NCI-H187 (cell line): ENCODE measurements at places on chromosomes 5 and 9.

- DNase-seq: no peak
These were observed 484.0 kb downstream of the ZNF608 start for GRCh38 chr5:124262470-124262869.

- no peak for DNase-seq
These were observed 126.0 kb upstream of the TMEM161B start for GRCh38 chr5:88394536-88395175.

DNA sequence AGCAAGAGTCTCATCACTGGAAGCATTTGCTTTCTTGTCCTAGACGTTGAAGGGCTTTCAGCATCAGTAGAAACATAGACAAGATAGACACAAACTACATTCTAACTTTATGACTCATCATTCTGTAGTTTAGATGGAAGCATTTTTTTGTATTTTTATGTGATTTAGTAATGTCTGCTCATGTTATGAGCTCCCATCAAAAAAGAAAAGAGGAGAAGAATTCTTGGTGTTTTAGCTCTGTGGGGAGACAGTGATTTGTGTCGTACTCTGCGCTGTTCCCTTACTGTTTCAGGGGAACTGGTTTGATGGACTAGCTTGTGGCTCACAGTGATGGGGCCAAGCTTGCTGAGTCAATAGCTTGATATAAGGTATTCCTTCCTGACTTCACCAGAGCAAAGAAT is 159.2 kb upstream of the WWC1 start:
- no peak for DNase-seq

DNA sequence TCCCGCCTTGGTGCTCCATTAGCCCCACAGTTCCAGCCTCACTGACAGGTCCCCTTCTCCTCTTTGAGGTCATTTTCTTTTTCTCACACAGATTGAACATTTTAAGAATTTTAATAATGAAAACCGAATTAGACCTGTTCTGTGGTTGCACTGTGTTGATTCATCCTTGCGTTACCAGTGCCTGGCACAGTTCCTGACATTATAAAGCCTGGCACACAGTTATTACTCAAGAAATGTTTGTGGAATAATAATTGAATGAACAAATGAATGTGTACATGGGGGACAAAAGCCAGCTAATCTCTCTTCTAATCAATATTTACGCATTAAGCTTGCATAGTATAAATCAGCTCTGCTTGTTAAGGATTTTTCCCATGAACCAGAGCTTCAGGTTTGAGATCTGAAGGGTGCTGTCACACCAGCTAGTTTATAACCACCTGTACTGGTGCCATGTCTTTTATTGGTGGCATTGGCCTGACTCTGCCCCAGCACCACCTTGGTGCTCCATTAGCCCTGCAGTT is 80.0 kb downstream of the SV2C start:
- no peak for DNase-seq

DNA sequence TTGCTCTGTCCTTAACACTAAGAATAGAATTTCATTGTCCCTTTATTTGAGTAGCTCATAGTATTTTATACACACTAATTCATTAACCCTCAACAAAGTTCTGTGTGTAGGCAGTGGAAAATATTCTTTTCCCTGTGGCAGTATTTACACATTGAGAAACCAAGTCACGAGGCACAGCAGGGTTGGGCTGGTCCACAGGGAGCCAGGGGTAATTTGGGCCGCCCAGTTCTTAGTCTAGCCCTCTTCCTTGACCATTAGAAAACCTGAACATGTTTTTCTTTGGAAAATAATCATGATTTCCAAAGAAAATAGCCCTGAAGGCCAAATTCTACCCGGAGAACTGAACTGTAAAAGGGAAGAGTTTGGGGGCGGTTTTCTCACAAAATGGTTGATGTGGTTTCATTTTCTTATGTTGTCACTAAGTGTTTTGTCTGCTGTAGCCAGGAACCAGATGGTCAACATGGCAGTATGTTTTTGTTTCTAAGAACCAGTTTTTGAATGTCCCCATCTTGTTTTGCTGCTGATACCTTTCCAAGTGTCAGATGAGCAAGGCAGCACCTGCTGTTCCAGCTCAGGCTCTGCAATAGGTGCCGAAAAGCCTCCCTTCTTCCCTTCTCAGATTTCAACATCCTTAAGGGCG is 29.6 kb downstream of the ARHGEF28 start:
- no peak for DNase-seq

GRCh38 chr9:72292874-72293607 is 72.0 kb downstream of the ZFAND5 start:
- peak; percentile 62 for DNase-seq

DNA sequence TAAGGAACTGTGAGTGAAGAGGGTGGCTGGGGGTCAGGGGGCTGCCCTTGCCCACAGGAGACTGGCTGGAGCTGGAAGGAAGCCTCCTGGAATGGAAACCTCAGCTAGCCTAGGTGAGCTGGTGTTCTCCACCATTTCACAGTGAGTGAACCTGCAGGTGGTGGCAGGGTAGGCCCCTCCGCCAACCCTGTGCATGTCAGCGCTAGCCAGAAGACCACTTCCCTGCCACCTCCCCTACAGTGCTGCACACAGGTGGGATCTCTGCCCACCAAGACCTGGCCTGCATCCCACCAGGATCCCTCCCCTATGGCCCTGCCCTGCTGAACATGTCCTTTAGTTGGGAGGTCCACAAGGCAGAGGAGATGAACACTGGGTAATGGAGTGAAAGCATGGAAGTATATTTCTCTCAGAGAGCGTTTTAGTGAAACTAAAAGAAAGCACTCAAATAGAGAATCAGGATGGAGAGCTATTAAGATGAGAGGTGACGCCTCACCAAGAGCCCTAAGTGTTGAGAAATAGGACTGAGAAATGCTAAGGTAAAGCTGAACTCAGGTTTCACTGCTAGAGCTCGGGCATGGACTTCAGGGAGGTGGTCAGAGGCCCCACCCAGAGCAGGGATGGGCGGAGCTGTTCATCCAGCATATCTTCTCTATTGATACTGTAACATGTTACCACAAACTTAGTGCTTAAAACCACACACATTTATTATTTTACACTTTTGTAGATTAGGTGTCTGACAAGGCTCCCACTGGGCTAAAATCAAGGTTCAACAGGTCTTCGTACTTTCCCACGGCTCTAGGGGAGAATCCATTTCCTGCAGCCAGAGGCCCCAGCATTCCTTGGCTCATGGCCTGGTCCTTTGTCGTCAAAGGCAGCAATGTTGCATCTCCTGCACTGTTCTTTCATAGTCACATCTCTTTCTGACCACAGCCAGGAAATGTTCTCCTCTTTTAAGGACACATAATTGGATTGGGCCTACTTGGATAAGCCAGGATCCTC is 83.2 kb downstream of the DIRAS2 start:
- DNase-seq: no peak

- no peak for DNase-seq
These were observed 52.3 kb upstream of the RPL26L1 start for GRCh38 chr5:172906888-172907287.

DNA sequence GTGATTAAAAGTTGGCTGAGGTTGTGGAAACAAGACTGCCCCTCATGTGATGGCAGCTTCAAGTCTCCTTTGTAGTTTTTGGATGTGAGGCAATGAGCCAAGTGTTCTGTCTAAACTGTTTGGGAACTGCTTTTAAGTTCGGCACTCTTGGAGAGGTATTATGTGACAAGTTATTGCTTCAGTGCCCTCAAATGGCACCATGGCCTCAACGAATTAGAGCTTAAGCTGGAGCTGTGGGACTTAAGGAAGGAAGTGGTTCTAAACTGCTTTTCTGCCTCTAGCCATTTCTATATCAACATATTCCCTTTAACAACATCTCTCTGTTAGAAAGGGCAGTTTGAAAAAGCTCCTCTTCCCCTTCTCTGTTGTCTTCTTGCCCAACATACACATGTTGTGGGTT is 227.7 kb downstream of the RFK start:
- DNase-seq: no peak

DNA sequence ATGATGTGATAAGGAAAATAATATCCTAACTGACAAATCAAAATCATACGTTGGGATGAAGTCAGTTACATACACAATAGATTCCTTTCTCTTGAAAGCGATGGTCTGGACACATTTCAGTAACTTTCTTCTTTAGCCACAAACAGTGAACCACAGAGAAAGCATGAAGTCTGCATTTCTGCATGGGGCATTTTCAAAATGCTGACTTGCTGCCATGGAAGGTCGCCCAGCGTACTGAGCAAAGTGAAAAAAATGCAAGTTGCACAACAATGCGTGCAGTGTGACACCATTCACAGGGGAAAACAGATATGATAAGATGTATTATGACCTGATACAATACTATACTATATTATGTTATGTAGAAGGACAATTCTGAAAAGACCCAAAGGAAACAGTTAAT is 146.3 kb downstream of the SNX18 start:
- DNase-seq: no peak

DNA sequence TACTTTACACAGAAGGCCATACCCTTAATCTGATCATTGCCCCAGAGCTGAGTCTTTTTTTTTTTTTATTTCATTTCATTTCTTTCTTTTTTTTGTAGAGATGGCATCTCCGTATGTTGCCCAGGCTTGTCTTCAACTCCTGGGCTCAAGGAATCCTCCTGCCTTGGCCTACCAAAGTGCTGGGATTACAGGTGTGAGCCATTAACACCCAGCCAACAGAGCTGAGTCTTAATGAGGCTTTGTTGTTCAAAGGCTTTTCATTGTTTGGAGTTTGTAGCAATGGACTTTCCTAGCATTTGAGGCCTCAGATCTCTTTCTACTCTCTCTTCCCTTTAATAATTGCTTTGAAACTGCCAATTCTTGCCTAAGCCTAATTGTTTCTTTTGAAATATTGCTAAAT is 176.5 kb upstream of the FBN2 start:
- no peak for DNase-seq

- no peak for DNase-seq
These were observed 2222.7 kb upstream of the WWC1 start for GRCh38 chr5:166068547-166069335.

GRCh38 chr9:123319541-123320339 is 36.3 kb upstream of the CRB2 start:
- no peak for DNase-seq

GRCh38 chr5:61887271-61887670 is 418.7 kb upstream of the KIF2A start:
- DNase-seq: no peak

GRCh38 chr5:78353520-78353919 is 6.9 kb upstream of the SCAMP1 start:
- no peak for DNase-seq

- no peak for DNase-seq
These were observed 60.8 kb downstream of the WDR41 start for GRCh38 chr5:77431286-77431685.

GRCh38 chr9:23438299-23438907 is 387.6 kb downstream of the ELAVL2 start:
- DNase-seq: no peak

GRCh38 chr5:4563400-4563799 is 576.7 kb upstream of the ADAMTS16 start:
- no peak for DNase-seq

DNA sequence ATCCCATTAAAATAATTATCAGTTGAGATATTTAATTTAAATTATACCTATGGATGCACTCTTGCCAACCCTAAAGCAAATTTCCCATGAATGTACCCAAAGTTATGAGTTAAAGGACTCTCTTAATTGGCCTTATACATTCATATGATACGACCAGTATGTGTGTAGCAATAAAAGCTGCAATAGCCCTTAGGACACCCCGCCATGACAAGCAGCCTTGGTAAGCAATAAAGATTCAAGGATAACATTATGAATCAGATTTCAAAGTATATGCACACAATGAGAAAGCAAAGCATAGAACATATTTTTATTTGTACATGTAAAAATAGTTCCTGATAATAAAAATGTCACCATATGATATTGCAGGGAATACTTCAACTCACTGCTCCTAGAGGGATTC is 1699.3 kb upstream of the CDH9 start:
- DNase-seq: no peak

DNA sequence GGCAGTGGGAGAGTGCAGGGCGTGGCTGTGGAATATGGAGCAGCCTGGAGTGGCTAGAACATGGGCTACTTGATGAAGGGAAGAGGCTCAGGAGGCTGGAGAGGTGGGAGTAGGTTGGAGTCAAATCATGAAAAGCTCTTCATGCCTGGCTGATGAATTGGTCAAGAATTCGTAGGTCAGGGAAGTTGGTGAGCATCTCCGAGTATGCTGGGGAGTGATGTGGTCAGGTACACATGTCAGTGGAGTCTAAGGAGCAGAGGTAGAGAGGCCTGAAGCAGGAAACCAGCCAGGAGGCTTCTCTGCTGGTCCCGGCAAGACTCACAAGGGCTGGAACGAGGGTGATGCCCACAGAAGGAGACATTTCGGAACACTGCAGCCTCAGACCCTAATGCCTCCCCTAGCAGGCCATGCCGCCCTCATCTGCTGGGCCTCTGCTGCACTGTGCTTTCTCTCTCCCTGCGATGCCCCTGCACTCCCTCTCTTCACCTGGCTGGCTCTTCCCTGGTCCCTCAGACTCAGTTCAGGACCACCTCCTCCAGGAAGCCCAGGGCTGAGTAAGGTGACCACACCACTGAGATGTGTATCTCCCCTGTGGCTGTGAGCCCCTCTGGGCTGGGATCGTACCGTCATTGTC is 33.6 kb downstream of the TMOD1 start:
- no peak for DNase-seq

GRCh38 chr5:147869112-147869511 is 9.4 kb upstream of the SCGB3A2 start:
- no peak for DNase-seq

DNA sequence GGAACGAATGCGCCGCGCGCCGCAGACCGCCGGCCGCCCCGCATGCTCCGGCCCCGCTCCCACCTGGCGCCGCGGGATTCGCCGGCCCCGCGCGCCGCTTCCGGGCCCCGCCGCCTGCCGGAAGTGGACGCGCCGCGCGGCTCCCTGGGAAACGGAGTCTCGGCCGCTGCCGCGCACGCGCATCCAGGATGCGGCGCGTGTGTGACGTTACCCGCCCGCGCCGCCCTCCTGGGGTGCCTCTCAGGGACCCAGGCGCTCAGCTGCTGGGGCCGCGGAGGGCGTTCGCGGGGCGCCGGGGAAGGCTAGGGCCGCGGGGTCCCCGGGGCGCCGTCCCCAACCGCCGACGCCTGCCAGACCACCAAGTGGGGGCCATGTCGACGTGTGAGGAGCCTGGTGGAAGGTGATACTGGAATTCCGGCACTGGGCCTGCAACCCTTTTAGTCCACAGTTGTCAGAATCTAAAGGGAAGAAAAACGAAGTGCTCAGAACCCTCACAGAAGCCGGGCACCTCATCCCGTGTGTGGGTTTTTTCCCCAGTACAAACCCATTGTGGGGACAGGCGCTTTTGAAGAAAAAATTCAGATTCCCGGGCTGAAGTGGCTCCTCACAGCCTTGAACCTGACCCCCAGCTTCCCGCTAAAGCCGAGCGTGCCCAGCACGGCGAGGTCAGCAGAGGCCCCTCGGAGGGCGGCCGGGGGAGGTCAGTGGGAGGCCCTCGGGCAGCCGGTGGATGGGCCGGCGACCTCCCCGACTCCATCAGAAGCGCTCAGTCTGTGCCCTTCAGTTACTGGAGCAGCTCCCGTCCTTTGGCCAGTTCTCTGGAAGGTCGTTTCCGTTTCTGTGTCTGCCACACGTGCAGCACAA is at the start of gene CLPTM1L:
TSS of gene CLPTM1L (minus strand) at position 125 of the 864 bp plus-strand sequence. CDS start 258 bp downstream, outside the sequence.
- DNase-seq: peak; percentile 82
